ENCODE measurements at places on chromosomes 12 and 14.

GRCh38 chr12:49288412-49288853, 6.5 kb upstream of the PRPH start:
- peak; percentile 53 for DNase-seq

GRCh38 chr12:116303929-116304328, 26.4 kb upstream of the MED13L start:
- DNase-seq: no peak

DNA sequence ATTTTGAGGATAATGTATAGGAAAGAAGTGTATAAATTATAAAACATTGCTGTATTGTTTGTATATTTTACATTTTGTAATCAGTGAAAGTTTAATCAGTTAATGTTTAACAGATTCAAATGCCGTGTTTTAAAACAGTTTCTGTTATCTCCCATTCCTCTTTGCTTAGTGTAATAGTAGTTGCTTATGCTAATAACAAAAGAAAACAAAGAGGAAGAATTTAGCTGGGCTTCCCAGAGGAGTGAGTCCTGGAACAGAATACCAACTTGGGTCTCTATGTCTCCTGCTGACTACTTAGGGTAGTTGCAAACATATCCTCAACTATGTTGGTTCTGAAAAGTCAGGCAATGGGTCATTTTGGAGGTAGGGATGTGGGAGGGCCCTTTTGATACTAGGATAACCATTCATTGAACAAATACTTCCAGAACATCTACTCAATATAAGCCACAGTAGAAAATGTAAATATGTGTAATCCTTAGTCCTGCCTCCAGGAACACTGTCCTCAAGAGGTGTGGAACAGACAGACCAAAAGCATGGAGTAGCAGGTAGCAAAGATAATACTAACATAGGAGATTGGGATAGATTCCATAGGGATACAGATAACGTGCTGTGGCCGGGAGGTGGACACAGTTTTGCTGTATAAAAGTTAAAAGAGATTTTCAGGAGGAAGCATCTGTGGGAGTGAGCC, 36.1 kb upstream of the EVL start:
- no peak for DNase-seq

DNA sequence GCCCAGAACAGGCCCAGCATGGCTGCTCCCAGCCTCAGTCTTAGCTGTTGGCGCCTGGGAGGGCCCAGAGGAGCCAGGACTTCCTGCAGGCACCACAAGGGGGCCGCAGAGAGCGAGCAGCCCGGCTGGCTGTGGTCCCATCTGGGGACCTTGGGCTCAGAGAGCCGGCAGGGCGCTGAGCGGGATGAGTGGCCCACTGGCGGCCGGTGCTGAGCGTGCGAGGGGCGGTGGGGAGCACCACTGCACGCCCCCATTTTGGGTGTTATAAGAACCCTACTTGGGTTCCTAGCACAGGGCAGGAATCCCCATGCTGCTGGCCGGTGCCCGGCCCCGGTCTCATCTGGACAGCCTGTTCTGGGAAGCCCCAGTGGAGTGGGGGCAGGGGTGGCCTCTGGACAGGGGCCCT, 25.9 kb upstream of the CRIP2 start:
- peak; percentile 56 for DNase-seq

DNA sequence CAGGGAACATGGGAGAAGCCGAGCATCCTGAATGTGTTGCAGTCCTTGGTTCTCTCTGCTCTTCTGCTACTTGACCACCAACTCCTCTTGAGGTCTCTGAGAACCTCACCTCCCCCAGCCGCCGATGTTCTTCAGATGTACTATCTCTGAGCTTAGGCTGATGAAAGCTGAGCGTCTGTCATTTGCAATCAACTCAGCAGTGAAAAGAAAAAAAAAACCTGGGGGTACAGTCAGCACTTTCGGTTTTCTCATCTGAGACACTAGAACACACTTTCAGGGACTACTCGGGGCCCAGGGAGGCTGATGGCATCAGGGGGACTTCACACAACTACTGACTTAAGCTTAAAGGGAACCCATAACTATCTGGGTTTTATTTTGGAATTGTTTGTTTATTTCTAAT, 9.6 kb upstream of the FLVCR2 start:
- DNase-seq: no peak

- no peak for DNase-seq
These were observed 85.8 kb upstream of the DYRK2 start for GRCh38 chr12:67562513-67563287.

DNA sequence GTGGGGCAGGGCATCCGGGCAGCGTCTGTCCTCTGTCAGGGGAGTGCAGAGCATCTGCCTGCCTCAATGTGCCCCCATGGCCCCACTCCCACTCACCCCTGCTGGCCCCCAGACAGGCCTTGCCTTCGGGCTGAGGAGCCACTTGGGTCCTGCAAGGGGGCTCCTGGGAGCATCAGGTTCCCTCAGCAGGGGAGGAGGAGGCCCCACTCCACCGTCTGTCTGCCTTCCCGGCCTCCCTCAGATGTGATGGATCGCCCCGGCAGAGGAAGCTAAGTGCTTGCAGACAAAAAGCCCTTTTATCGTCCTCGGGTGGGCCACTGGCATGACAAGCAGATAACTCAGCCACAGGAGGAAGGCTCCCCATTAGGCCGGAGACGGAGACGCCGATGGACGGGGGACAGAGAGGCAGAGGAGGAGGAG, 35.1 kb downstream of the NCOR2 start:
- DNase-seq: no peak

DNA sequence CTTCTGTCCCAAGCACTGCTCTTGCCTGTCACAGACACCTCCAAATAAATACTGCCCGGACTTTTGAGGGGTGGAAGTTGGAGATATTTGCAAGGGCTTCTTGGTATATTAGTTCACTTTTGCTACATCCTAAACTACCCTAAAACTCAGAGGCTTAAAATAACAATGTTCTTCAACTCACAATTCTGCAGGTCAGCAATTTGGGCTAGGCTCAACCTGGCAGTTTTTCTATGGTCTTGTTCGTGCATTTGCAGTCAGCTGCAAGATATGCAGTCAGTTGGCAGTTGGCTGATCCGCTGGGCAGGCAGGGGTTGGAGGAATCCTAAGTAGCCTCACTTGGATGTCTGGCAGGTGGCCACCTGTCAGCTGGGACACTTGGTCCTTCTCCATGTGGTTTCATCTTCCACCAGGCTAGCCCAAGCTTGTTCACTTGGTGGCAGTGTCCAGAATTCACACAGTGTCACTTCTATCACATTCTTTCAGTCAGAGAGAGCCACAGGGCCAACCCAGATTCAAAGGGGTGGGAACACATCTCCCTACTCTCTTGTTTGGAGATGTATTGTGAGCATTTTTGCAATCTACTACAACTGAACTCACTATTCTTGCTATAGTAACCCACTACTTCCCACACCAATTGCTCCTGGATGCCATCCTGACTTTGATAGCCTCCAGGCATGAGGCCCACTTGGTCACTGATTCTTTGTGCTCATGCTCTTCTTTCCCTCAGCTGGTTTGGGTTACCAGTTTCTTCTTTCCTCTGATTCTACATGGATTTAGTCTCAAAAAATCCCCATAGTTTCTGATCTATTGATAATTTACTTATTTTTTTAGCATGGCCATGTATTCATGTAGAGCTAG, 27.8 kb upstream of the CAPRIN2 start:
- DNase-seq: no peak

GRCh38 chr14:69755784-69756183, 11.2 kb upstream of the SRSF5 start:
- no peak for DNase-seq

DNA sequence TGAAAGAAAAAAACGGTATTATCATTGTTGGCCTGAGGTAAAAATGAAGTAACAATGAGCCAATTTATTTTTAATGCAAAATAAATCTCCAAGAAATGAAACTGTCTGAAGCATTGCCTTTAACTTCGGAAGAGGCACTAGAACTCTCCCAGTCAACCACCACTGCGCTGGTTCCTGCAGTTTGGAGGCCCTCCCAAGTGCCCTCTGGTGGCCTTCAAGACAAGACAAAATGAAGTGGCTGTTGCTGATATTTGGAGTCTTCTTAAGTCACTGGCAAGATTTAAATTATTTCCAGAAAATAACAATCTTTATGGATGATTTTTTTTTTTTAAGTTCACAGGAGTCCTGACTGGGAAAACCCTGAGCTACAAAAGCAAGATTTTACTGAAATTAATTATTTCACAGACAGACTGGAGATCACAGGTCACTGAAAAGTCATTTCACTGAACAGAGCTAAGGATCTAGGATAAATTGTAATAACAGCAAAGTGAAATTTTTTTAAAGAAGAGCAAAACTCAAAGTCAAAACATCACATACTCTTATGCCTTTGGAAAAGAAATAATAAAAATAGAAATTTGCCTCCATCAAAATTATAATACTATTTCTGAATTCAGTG, 58.2 kb downstream of the DICER1 start:
- DNase-seq: no peak
